AG09309 (cell line): ENCODE measurements at places on chromosomes 2 and 18.

DNA sequence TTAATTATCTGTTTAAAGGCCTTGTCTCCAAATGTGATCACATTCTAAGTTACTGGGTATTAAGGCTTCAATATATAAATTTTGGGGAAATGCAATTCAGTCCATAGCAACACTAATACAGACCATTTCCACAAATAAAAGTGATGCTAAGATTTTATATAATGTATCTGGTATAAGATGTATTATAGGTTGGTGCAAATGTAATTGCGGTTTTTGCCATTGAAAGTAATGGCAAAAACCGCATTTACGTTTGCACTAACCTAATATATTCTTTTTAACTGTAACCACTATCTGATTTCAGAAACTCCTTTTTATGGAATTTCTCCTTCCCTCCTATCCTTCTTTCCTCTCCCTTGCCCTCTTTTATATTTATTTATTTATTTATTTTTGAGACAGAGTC, 1020.6 kb downstream of the BCL11A start:
- DNase-seq, result no peak

- DNase-seq, result no peak
Observed at GRCh38 chr2:72789241-72789640, 36.6 kb downstream of the EXOC6B start.

DNA sequence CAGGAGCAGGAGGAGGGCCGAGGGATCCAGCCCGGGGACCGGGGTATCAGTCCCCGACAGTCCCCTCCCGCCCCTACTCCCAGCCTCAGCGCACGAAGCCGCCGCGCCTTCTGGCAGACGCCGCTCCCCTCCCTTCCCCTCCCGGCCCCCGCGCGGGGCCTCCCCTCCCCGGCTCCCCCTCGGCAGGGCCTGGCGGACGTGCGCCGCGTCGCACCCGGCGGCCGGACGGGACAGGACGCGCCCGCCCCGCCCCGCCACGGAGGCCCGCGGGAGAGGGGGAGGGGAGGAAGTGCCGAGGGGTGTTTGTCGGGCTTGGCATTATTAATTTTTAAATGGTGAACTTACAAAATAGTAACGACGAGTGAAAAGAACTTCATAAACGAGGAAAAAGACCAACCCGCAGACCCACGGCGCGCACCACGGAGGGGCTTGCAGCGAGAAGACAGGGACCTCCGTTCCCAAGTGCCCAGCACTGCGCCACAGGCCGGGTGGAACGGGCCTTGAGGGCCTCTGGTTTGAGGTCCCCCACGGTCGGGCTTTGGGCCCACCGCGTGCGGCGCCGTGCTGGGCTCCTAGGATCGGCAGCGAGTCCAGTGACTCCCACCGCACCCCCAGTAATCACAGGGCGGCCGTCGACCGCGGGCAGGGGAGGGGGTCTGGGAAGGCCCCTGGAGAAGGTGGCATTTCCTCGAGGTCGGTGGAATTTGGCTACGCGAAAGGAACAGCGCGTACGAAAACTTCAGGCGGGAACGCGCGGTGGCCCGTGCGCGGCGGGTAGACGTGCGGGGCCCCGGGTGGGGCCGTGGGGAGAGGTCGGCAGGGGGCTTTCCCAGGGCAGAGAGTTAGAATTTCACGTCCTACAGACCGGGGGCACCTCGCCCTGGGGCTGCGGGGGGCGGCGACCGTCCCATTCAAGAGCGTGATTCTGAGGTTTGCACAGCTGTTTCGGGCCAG, 954 bp upstream of the CTDSP1 start:
- no peak for DNase-seq

DNA sequence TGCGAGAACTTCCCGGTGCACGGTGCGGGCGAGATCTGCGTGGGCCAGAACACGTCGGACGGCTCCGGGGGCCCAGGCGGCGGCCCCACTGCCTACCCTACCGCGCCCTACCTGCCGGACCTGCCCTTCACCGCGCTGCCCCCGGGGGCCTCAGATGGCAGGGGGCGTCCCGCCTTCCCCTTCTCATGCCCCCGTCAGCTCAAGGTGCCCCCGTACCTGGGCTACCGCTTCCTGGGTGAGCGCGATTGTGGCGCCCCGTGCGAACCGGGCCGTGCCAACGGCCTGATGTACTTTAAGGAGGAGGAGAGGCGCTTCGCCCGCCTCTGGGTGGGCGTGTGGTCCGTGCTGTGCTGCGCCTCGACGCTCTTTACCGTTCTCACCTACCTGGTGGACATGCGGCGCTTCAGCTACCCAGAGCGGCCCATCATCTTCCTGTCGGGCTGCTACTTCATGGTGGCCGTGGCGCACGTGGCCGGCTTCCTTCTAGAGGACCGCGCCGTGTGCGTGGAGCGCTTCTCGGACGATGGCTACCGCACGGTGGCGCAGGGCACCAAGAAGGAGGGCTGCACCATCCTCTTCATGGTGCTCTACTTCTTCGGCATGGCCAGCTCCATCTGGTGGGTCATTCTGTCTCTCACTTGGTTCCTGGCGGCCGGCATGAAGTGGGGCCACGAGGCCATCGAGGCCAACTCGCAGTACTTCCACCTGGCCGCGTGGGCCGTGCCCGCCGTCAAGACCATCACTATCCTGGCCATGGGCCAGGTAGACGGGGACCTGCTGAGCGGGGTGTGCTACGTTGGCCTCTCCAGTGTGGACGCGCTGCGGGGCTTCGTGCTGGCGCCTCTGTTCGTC, 1.7 kb downstream of the FZD7 start:
- peak; percentile 50 for DNase-seq

GRCh38 chr2:173252581-173252980, 102.1 kb upstream of the CDCA7 start:
- no peak for DNase-seq

- DNase-seq, result no peak
Observed at GRCh38 chr2:195150819-195151218, 506.2 kb upstream of the SLC39A10 start.

GRCh38 chr2:27314709-27315108, 6.5 kb upstream of the UCN start:
- DNase-seq, result no peak

DNA sequence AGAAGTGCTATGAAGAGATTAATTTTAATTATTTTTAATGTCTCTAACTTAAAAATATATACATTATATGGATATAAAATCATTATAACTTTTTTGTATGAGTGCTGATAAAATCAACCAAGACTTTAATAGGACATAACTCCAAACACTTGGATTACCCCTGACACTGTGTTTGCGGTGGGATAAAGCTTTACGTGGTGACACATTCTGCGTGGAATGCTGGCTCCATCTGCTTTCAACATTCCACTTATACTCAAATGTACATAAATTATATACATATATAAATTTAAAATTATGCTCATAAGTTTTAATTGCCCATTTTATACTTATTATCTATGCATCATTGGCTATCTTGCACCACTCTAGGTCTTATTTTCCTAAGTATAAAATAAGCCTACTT, 30.5 kb downstream of the LINC00305 start:
- no peak for DNase-seq

DNA sequence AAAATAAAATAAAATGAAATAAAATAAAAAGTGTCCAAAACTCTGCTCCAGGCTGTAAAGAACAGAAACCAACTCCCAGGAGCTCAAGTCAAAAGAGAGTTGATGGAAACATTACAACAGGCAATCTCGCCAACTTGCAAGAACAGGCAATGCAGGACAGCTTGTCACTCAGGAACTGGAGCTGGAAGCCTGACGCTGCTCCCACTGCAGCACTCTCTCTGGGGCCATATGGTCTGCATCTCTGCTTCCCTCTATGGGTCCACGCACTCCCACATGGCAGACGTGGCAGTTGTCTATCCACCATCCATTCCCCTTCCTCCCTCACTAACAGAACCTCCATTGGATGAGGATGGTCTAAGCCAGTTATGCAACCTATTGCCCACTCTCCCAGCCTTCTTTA, 23.3 kb upstream of the ARPC2 start:
- no peak for DNase-seq

GRCh38 chr2:153819501-153819900, 52.2 kb upstream of the GALNT13 start:
- no peak for DNase-seq

- no peak for DNase-seq
Observed at GRCh38 chr2:27441958-27442919, at the start of gene KRTCAP3. KRTCAP3 (plus strand) TSS chr2:27442381; CDS start chr2:27442413, 32 bp downstream.

GRCh38 chr2:122875091-122875865, 1119.8 kb downstream of the TSN start:
- DNase-seq, result no peak

DNA sequence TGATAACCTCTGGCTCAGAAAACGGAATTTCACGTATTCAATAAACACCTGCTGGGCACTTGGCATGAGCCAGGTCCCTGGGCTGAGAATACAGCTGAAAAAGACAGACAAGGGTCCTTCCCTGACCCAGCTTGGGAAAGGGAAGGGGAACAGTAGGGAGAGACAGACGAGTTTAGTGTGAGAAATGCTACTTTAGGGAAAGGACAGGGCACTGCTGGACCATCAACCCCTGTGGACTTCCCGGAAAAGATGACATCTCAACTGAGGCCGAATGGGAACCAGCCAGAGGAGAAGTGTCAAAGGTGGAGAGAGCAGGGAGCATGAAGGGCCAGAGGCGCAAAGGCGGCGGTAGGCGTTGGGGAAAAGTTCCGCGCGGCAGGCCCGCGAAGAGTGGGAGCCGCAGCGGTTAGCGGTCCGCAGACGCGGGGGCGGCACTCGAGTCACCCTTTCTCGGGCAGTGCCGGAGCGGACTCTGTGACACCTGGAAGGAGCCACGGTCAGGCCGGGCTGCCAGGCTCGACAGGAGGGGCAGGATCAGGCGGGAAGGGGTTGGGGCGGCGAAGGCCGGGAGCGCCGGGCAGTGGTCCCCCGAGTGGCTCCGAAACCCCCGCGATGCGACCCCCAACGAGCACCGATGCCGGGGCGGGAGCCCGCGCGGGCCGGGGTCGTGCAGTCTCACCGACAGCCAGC, 519 bp downstream of the TEX261 start:
- DNase-seq, result no peak

GRCh38 chr2:206824087-206824618, 58.7 kb downstream of the FASTKD2 start:
- no peak for DNase-seq

GRCh38 chr2:131004446-131005209, 88.6 kb downstream of the FAM168B start:
- DNase-seq, result no peak

- DNase-seq, result no peak
Observed at GRCh38 chr2:47264143-47264542, 109.0 kb upstream of the STPG4 start.

DNA sequence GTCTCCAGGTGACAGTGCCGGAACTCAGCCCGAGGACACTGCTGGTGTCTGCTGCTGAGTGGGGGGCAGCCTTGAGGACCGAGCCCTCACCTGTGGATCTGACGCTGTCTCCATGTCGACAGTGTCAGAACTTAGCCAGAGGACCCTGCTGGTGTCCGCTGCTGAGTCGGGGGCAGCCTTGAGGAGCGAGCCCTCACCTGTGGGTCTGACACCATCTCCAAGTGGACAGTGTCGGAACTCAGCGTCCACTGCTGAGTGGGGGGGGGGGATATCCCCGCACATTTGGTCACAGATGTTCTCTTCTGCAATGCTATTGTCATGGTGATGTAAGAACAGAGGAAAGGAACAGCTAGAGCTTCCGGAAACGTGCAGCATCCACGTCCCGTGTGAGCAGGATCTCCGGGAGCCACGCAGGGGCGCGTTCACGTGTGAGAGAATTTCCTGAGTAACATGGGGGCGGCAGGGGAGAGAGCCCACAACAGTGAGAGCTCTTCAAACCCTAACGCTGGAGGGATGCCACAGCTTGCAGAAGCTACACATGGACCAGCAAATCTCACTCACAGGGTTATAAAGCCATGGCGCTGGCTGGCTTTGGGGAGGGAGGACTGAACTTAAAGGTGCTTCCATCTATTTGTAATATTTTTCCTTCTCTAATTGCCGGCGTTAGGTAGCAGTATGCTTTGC, 250.7 kb upstream of the SALL3 start:
- no peak for DNase-seq
